Daoy (cell line): ENCODE measurements at places on chromosomes 4 and X.

DNA sequence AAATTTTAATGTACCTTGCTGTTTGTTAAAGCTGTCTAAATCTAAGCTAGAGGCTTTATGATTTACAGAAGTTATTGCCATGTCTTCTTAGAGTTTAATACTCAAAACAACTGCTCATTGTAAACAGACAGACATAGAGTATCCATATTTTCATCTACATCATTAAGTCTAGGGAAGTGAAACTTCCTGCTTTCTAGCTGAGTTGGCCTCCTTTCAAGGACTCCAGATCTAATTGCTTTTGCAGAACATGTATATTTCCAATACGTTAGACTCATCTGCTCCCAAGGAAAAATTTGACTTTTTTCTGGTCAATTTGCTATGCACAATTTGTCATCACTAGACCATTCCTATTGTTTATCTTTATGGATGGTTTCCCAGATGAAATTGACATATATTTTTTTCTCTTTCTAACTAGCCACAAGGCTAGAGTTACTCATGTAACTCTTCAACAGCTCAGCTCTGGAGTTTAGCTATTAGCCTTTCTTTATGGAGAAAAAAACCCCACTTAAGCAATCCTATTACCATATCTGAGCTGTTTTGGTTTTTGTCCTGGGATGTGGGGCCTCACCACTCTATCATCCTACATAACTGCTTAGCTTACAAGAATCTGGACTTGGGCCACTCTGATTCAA, 122.9 kb downstream of the PPA2 start:
- no peak for DNase-seq

DNA sequence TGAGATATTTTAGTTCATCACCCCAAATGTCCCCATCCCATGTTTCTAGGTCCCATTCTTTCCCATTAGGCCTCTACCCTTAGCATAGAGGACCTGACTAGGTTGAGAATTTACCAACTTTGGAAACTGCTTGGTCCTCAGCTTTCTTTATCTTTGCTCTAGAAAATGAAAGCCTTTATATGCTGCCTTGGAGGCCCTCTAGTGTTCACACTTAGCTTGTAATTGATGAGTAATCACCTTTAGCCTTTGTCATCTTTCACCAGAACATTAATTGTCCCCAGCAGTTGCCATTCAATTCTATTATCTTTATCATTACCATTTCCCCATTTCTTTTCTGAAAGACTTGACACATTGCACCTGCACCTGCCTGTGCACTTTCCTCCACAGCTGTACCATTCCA, 589.2 kb upstream of the NR3C2 start:
- no peak for DNase-seq

DNA sequence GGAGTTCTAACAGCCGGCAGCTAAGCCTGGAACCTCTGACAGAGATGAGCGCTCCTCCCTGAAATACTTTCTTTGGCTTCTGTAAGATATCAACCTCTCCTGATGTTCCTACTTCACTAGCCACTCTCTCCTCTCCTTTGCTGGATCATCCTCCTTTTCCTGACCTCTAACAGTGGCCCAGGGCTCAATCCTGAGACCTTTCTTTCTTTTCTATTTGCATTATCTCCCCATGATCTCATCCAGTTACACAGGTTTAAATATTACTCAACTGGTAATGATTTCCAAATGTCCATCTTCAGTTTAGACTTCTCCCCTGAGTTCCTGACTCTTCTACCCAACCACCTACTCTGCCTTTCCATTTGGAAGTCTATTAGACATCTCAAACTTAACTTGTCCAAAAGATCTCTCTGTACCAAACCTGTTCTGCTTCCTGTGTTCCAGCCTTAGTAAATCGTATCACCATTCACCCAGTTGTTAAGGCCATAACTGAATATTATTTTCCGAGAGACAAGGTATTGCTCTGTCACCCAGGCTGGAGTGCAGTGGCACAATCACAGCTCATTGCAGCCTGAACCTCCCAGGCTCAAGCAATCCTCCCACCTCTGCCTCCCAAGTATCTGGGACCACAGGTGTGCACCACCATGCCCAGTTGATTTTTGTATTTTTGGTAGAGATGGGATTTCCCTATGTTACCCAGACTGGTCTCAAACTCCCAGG, 41.1 kb downstream of the RFC1 start:
- no peak for DNase-seq

DNA sequence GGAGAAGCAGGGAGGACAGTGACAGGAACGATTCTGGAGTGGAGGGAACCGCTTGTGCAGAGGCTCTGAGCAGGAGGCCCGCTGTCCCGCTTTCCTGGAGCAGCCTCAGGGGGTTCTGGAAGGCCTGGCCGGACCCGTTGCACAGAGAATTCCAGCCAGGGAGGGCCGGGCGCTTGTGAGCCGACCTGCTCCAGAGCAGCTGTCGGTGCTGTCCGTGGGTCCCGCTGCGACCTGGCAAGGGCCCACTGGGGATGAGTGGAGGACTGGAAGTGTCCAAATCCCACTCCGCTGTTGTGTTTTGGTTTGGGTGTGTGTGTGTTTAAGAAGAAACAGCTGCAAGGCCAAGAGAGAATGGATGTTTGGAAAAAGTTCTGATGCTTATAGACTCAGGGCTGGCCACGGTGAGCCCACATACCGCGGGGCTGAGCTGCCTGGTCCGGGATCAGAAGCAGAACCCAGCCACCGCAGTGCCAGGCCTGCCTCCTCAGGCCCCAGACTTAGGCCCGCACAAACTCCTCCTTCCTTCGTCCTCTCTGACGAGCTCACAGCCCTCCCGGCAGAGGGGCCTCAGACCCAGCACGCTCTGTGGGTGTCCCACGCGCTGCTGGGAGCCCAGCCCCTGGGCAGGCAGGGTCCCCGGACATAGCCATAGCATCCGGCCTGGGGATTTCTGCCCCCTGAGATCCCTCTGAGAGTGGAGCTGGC, 73.9 kb downstream of the HTRA3 start:
- no peak for DNase-seq

- DNase-seq: peak; percentile 76
Measured at GRCh38 chr4:13966231-13967195, 339.0 kb upstream of the BOD1L1 start.

GRCh38 chr4:72390409-72390808, 178.6 kb downstream of the ADAMTS3 start:
- DNase-seq: no peak

DNA sequence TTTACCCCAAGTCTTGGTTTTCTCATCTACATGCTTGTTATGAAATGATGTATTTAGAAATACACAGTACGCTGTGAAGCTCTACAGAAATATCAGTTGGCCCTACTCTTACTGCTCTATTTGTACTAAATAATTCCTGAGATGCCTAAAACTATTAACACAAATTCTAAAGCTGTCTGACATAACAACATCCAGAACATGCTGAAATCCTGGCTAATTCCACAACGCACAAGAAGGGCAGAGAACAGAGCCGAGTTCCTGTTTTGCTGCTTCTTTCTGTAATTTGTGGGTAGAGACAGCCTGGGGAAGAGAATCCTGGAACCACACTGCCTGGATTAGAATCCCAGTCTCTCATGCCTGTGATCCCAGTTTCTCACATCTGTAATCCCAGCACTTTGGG, 59.0 kb downstream of the ZNF827 start:
- no peak for DNase-seq

GRCh38 chr4:76205476-76205875, 8.1 kb downstream of the SCARB2 start:
- DNase-seq: no peak

DNA sequence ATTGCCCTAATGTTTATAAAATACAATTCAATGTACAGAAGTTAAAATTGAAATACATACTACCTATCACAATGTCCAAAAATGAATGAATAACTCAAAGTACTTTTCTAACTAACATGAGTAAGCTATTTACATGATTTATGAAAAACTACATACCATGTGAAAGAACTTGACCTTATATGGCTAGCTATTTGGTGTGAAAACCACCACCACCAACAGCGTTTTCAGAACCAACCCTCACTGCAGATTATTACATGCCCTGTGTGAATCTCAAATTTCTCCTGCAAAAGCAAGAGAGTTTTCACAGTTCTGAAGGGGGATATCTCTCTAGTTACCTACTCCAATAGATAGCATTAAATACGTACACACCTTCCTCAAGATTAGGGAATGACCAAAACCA, 198.5 kb downstream of the SPATA18 start:
- DNase-seq: no peak

DNA sequence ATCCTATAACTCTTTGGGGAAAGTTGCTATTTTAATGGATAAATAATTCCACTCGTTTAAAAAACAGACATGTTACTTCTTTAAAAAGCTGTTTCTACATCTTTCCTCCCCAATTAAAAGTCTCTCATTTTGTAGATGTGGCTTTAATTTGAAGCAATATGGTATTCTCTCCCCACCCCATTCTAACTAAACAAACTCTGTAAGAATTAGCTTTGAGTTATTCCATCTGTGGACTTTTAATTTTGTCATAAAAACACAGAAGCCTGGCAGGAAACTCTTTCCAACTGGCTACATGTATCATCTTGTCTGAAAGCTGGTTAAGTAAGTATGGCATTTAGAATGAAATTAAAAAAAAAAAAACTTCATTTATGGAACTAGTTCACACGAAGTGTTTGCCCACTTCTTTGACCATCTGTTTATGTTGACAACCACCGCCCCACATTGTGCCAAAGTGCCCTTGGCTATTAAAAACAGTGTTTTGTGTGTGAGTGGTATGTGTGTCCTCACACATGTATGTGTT, 140.3 kb downstream of the NAA11 start:
- DNase-seq: no peak

DNA sequence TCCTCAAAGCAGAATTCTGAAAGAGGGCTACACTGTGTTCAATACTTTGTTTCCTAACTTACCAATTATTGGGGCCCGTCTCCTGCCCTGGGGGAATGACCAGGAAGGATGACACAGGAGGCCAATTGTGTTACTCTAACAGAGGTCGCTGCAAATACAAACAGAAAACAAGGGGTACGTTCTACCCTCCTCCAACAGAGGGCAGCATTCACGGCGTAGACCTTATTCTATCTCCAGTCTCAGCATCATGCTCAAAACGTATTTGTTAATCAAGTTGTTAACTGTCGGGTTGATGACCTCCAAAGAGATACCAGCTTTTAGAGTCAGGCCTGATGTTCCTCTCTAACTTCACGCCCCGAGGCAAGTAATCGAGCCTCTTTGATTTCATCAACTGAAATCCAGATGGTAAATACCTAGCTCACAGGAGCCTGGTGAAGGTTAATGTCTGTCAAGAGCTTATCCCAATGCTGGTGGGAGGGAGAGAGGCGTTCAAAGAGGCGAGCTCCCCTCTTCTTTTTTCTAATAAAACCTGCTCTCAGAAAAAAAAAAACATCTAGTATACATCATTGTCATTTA, 181.0 kb upstream of the KCNIP4 start:
- no peak for DNase-seq

- no peak for DNase-seq
Measured at GRCh38 chr4:129839687-129840086, 743.7 kb downstream of the C4orf33 start.

- DNase-seq: no peak
Measured at GRCh38 chr4:84837751-84838150, 128.7 kb downstream of the WDFY3 start.

- no peak for DNase-seq
Measured at GRCh38 chr4:33272722-33273121, 2552.6 kb downstream of the PCDH7 start.

DNA sequence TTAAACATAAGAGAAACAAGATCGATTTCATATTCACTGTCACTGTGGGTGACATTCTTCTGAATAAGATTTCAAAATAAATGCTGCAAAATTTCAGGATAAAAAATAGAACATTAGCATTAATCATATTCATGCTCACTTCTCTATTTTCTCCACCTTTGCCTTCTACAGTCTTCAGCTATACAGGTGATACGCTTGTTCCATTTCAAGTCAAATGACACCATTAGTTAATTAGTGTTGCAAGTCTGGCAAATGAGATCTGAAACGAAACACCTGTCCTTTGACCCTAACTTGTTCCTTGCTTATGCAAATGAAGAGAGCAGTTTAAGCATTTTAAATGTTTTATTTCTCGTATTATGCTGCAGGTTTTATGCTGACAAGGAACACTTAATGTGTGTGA, 667.5 kb upstream of the MAGEB2 start:
- DNase-seq: no peak

- DNase-seq: peak; percentile 79
Measured at GRCh38 chr4:3480528-3481112, 17.5 kb downstream of the DOK7 start.
